Kidney glomerular epithelial cell (primary cell): ENCODE measurements at places on chromosomes 16 and 17.

- no peak for DNase-seq
Observed at GRCh38 chr16:79564671-79565107, 35.8 kb downstream of the MAF start.

- no peak for DNase-seq
Observed at GRCh38 chr17:63483038-63483437, 6.2 kb downstream of the ACE start.

DNA sequence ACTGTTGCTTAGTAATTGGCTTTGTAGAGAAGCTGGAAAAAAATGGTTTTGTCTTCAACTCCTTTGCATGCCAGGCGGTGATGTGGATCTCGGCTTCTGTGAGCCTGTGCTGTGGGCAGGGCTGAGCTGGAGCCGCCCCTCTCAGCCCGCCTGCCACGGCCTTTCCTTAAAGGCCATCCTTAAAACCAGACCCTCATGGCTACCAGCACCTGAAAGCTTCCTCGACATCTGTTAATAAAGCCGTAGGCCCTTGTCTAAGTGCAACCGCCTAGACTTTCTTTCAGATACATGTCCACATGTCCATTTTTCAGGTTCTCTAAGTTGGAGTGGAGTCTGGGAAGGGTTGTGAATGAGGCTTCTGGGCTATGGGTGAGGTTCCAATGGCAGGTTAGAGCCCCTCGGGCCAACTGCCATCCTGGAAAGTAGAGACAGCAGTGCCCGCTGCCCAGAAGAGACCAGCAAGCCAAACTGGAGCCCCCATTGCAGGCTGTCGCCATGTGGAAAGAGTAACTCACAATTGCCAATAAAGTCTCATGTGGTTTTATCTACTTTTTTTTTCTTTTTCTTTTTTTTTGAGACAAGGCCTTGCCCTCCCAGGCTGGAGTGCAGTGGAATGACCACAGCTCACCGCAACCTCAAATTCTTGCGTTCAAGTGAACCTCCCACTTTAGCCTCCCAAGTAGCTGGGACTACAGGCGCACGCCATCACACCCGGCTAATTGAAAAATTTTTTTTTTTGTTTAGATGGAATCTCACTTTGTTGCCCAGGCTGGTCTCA is 6.2 kb upstream of the TMEM235 start:
- no peak for DNase-seq

DNA sequence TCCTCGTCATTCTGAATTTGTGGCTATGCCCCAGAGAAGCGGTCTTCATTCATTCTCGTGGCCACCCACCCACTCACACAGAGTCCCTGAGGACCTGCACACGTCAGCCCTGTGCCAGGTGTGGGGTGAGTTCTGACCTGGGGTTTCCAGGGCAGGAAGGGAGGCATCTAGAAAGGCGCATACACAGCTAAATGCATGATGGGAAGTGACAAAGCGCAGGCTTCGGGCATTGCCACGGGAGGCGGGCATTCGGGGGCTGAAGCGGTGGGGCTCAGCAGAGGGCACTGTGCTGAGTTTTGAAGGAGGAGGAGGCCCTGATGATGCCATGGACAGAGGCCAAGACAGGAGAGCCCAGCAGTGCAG is 10.9 kb downstream of the UBALD2 start:
- no peak for DNase-seq

GRCh38 chr17:79750650-79751545 is 20.2 kb downstream of the ENPP7 start:
- DNase-seq, result no peak

- no peak for DNase-seq
Observed at GRCh38 chr17:34390649-34391048, 27.6 kb upstream of the CCL1 start.

DNA sequence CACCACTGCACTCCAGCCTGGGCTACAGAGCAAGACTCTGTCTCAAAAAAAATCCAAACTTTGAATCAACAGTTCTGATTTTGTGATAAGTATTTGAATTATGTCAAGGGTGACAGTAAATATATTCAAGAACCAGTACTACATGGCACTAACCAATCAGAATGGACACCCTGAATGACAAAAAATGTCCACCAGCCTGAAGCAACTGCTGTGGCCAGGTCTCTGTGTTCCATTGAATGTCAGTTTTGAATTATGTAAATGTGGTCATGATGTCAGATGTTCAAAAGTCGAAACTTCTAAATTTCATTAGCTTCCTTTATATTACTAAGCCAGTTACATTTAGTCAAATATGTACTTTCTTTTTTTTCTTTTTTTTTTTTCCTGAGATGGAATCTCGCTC is 15.4 kb upstream of the ATXN1L start:
- DNase-seq, result no peak

- DNase-seq, result peak; percentile 22
Observed at GRCh38 chr16:69112285-69113129, 7.1 kb downstream of the HAS3 start.
